ENCODE measurements at places on chromosomes 6 and 20. TPM values are rescaled to one million over a fixed set of nuclear protein-coding genes. Genes with fewer than 3 reads are reported as not detected.
A peak's percentile ranks its signal among the peaks of the same experiment; 100 is the strongest.

- peak; percentile 80 for DNase-seq
- peak overlapping the region; percentile 84 for H3K27ac ChIP-seq
- peak overlapping the region; percentile 24 for H3K4me3 ChIP-seq
- no peaks in the 10 kb centered on the region for H3K27me3 ChIP-seq
- peaks cover 12% of the 10 kb centered on the region for H3K4me1 ChIP-seq
Observed at GRCh38 chr20:57388953-57389694, 2.1 kb upstream of the RBM38 start.

DNA sequence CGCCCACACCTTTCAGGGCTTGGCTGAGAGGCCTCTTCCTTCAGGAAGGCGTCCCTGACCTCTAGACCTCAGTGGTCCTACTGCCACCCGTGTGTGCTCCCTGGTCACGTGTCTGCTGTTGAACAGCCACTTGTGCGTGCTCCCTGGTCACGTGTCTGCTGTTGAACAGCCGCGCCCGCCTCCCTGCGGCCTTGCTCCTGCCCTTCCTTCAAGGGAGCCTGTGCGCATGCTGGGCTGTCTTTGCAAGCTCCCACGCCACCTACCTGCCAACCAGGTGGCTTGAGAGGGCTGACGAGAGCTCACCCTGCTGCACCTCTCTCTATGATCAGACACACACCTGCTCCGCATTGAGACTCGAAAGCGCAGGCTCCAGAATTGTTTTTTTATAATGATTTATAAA is 179.3 kb downstream of the BMP7 start:
- H3K27me3 ChIP-seq, result no peaks in the 10 kb centered on the region
- H3K4me1 ChIP-seq, result no peaks in the 10 kb centered on the region
- DNase-seq, result no peak
- H3K4me3 ChIP-seq, result no peak overlapping the region
- no peak overlapping the region for H3K27ac ChIP-seq

DNA sequence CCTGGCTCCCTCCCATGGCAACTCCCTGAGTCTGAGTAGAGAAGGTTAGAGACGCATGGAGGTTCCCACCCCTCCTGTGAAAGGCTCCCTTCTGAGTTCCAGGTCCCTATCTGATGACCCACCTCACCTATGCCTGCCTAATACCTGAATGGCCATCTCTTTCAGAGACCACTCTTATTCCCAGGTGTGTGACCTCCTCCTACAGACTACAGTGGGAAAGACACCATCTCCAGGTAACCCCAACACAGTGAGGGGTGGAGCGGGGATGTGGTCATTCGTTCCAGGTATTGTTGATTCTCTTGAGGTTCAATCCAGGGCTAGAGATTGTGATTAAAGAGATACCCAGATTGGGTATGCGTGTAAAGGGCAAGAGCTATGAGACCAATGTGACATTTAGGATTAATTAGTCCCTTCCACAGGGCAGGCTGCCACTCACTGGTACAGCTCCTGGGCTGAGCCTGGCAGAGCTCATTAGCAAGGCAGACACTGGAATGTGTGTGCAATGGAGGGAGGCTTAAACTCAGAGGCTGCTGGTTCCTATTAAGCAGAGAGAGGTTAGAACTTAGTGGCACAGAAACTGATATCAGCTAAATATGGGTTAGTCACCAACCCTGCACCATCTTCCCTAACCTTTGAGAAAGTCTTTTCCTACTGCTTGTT is 46.5 kb upstream of the IER3 start:
- no peak overlapping the region for H3K27ac ChIP-seq
- no peaks in the 10 kb centered on the region for H3K36me3 ChIP-seq
- DNase-seq, result no peak
- H3K27me3 ChIP-seq, result no peaks in the 10 kb centered on the region

DNA sequence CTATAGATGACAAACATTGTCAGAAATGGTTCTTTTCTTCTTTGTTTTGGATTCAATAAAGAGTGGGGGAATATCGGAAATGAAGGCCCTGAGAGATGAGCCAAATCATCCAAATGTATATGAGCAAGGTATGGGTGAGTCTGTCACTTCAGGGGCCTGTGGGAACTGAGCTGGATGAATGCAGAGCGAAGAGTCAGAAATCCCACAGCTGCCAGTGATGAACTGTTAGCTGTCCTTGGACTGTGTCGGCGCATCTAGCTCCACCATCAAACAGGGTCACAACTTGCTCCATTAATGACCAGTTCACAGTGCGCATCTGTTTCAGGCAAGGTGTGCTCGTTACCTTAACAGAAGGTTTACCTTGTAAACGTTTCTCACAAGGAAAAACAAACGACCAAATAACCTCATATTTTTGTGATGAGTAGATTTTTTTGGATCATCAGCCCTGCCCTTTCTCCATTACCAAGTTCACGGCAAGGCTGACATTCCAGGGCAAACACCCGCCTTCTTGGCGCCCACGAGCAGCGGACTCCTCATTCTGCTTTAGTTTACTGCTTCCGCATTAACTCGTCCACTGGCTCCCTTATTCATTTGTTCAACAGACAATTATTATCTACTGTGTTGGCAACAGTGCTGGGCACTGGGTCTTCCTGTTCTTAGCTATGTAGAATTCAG is 15.0 kb upstream of the CCN6 start:
- H3K27ac ChIP-seq, result no peak overlapping the region
- no peaks in the 10 kb centered on the region for H3K27me3 ChIP-seq
- no peaks in the 10 kb centered on the region for H3K4me1 ChIP-seq
- H3K36me3 ChIP-seq, result no peaks in the 10 kb centered on the region
- no peak overlapping the region for H3K4me3 ChIP-seq
- DNase-seq, result no peak

DNA sequence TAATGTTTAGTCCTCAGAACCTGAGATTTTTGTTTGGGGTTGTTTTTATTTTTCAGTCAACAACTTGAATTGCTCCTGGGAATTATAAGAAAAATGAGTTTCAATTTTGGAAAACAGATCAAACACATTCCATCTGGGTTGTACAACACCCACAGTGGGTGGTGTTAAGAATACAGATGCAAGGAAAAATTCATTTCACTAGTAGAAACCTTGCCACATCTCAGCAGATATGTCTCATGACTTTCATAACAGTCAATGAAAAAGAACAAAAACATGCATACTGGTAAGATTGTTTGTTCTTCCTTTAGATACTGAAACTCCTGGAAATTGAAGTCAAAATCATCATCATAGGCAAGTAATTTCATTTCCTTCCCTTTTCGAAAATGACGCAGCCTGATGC is 78.9 kb downstream of the MOXD1 start:
- H3K36me3 ChIP-seq, result no peaks in the 10 kb centered on the region
- H3K27me3 ChIP-seq, result no peaks in the 10 kb centered on the region
- no peak overlapping the region for H3K4me3 ChIP-seq
- DNase-seq, result no peak
- H3K27ac ChIP-seq, result no peak overlapping the region

DNA sequence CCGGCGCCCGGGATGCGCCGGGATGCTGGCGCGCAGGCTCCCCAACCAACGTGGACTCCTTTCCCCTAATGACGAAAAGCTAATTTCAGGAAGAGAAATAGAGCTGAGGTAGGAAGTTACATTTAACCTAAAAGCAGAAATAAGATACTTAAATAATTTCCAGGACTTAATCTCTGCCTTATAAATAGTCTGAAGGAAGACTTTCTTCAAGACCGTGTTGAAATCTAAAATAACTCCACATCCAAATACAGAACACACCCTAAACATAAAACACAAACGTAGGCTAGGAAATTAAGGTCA is 1.3 kb downstream of the ASF1A start:
- H3K27me3 ChIP-seq, result no peaks in the 10 kb centered on the region
- H3K36me3 ChIP-seq, result no peaks in the 10 kb centered on the region
- H3K27ac ChIP-seq, result peak overlapping the region; percentile 92
- DNase-seq, result no peak
- peaks cover 14% of the 10 kb centered on the region for H3K4me1 ChIP-seq
- peak overlapping the region; percentile 98 for H3K4me3 ChIP-seq

- H3K27ac ChIP-seq, result no peak overlapping the region
- H3K27me3 ChIP-seq, result no peaks in the 10 kb centered on the region
- H3K36me3 ChIP-seq, result no peaks in the 10 kb centered on the region
- no peak for DNase-seq
- no peak overlapping the region for H3K4me3 ChIP-seq
Observed at GRCh38 chr6:126307849-126308248, 32.1 kb upstream of the CENPW start.

GRCh38 chr6:20652299-20653084 is 118.2 kb downstream of the CDKAL1 start:
- H3K4me1 ChIP-seq, result no peaks in the 10 kb centered on the region
- H3K27me3 ChIP-seq, result no peaks in the 10 kb centered on the region
- H3K36me3 ChIP-seq, result no peaks in the 10 kb centered on the region
- no peak for DNase-seq
- H3K4me3 ChIP-seq, result no peak overlapping the region

GRCh38 chr6:149974825-149975224 is 11.1 kb downstream of the ULBP1 start:
- no peaks in the 10 kb centered on the region for H3K27me3 ChIP-seq
- H3K4me1 ChIP-seq, result no peaks in the 10 kb centered on the region
- no peak overlapping the region for H3K4me3 ChIP-seq
- no peak for DNase-seq
- H3K27ac ChIP-seq, result no peak overlapping the region

- H3K36me3 ChIP-seq, result no peaks in the 10 kb centered on the region
- H3K27ac ChIP-seq, result no peak overlapping the region
- no peak for DNase-seq
- H3K27me3 ChIP-seq, result no peaks in the 10 kb centered on the region
Observed at GRCh38 chr6:160261991-160262680, 3.5 kb upstream of the SLC22A2 start.

DTNBP1 gene
- polyA plus RNA-seq, result 21.4 TPM

HSPA12B gene
- 14.3 TPM for polyA plus RNA-seq
